ENCODE measurements at places on chromosomes 3 and 15.

DNA sequence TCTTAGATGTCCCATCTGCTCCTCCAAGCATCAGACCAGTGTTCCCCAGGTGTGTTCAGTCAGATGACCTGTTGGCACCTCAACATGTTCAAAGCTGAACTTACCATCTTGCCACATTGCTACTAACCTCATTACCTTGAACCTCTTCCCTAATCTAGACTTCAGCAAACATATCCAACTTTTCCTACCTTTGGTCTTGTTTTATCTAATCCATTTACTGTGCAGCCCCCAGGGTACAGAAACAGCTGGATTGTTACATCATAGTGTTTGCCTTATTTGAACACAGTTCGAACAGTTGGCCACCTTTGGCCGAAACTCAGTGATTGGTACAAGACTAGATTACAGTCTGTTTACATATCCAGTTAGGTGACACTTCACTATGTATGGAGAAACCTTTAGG lies 36.1 kb upstream of the MCF2L2 start:
- DNase-seq: no peak

- no peak for DNase-seq
Measured at GRCh38 chr3:171684221-171684620, 126.1 kb downstream of the PLD1 start.

GRCh38 chr3:100096866-100097265 lies 17.4 kb downstream of the FILIP1L start:
- no peak for DNase-seq

DNA sequence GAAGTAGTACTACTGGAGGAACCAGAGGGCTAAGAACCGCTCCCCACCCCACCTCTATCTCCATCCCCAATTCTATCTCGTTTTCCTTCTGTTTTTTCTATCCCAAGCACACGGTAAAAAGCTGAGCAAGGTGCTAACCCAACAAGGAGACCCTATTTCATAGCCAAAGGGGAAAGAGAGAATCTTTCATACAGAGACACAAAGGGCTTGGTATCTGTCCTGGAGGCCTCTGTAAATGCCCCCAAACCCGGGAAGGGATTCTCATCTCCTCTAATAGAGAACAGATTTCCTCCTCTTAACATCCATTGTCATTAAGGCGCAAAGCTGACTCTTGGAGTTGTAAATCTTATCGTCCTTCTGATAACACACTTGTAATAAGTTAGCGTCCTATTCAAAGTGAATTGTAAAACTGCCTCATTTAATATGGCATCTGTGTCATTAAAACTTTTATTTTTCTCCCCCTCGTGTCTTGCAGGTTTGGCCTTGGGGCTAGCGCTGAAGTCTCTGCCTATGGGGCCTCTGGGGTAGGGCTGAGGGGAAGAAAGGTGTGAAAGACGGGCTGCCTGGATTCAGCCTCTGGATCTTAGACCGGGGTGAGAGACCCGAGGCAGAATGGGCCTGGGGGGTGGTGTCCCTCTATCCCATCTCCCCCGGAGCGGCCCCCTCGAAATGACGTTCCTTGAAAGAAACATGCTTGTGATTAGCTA lies 12.1 kb downstream of the NR2F2 start:
- no peak for DNase-seq

GRCh38 chr3:48543271-48543866 lies 13.2 kb downstream of the PFKFB4 start:
- no peak for DNase-seq

DNA sequence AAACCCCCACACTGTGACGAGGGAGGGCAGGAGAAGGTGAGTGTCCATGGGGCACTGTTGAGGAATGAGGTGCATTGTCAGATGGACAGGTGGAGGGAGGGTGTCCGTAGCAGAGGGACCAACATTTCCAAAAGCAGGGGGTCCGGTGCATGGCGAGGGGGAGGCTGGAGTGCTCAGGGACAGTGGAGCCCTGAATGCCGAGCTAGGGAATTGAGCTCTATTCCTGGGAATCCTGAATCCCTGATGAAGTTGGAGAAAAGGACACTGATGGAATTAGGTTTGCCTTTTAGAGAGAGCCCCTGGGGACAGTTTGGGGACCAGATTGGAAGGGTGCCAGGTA lies 7.9 kb upstream of the ANPEP start:
- no peak for DNase-seq

DNA sequence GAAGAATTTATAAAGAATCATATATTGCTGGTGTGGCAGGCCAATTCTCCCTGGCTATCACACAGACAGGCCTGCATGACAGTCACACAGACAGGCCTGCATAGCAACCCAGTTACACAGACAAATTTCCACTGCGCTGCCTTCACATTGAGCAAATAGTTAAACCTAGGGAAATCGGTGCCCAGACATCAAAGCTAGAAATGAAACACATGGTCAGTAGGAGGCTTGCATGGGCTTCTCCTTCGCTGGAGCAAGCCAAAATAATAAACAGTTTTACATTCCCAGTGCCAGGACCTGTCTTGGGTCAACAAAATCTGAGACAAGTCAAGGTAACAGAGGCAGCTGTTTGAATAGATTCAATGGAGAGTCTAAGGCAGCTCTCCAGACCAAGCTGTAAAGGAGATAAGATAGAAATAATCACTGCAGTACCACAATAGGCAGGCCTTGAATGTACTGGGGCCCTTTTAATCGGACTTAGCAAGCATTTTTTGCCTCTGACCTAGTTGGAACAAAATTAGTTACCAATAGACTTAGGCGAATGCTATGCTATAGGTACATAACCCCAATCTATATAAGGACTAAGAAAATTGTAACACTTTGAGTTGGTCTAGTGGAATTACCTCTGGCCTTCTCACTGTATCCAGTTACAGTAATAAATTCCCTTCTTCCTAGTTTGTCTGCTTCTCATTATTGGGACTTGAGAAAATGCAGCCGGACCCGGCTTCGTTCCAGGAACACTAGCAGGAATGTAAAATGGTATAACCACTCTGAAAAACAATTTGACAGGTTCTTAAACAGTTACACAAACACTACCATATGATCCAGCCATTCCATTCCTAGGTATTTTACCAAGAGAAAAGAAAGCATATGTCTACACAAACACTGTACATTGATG lies 274.7 kb upstream of the UBE2E2 start:
- no peak for DNase-seq

DNA sequence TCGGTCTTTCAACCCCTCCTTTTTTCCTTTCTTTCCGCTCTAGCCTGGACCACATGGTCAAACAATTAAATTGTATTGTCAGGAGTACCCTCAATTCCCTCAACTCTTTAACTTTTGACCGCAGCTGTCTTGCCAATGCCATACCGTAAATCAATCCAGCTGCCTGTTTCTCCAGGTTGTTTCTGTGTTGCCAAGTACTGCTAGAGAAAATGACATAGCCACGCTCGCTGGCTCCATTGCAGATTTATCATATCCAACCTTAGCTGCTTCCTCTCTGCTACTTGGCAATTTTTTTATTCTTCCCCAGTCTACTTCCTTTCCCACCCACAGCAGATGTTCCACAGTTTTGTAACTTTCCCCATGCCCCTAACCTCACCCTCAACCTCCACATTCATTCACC lies 60.0 kb downstream of the ZNF385D start:
- no peak for DNase-seq

DNA sequence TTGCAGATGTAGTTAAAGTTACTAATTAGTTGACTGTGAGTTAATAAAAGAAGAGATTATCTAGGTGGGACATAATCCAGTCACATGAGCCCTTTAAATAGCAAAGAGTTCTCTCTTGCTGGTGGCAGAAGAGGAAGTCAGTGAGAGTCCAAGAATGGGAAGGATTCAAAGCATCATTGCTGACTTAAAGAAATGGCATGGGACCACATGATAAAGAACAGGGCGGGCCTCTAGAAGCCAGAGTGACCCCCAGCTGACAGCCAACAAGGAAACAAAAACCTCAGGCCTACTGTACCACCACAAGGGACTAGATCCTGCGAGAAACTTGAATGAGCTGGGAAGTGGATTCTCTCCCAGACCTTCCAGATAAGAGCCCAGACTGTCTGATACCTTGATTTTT lies 447.2 kb upstream of the CCDC54 start:
- DNase-seq: no peak

GRCh38 chr3:186220365-186220764 lies 111.5 kb upstream of the ETV5 start:
- no peak for DNase-seq

GRCh38 chr3:180093535-180093934 lies 56.8 kb upstream of the PEX5L start:
- DNase-seq: no peak

DNA sequence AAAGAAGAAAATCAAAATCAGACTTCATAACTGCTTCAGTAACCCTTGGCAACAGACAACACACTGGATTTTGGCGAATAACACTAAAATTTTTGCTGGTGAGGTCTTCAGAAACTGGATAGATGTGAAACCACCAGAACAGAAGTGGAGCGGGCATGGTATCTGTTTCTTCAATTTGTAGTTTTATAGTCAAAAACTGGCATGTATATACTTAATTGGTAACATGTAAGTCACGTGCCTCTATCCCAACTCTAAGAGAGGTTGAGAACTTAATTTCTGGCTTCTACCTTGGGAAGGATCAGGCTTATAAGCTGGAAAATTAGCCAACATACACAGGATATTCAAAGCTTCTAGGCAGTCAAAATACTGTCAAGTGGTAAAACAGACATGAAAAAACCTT lies 172.6 kb upstream of the CHL1 start:
- DNase-seq: no peak

GRCh38 chr15:67882487-67883233 lies 42.8 kb upstream of the RNU6-1 start:
- DNase-seq: no peak

- no peak for DNase-seq
Measured at GRCh38 chr3:81554388-81554787, 207.1 kb downstream of the GBE1 start.
